ENCODE measurements at places on chromosomes 1 and 21. TPM values are rescaled to one million over a fixed set of nuclear protein-coding genes. Genes with fewer than 3 reads are reported as not detected.

Gene TBX19
- 0.43 TPM for total RNA-seq

Gene NPPB
- total RNA-seq = not detected

Gene IGSF5
- not detected for total RNA-seq

Gene EPHA10
- not detected for total RNA-seq

Gene AXDND1
- total RNA-seq = 0.28 TPM

Gene ESRRG
- total RNA-seq = not detected

Gene PDE9A
- 6.0 TPM for total RNA-seq

Gene CGN
- total RNA-seq = under 0.01 TPM

Gene FBLIM1
- total RNA-seq = 44.1 TPM

Gene LCE1B
- not detected for total RNA-seq

Gene NOS1AP
- total RNA-seq = not detected

Gene OR2W3
- not detected for total RNA-seq

Gene PALMD
- 0.85 TPM for total RNA-seq

Gene TNFSF18
- not detected for total RNA-seq

Gene SPRR1A
- total RNA-seq = not detected

Gene SPATA45
- total RNA-seq = 0.28 TPM

Gene LDLRAD1
- total RNA-seq = not detected

Gene BTF3L4
- total RNA-seq = 44.9 TPM

Gene HES3
- not detected for total RNA-seq

All from smooth muscle cell of bladder (primary cell).